ENCODE measurements at places on chromosomes 3 and 15. TPM values are rescaled to one million over a fixed set of nuclear protein-coding genes. Genes with fewer than 3 reads are reported as not detected.
A peak's percentile ranks its signal among the peaks of the same experiment; 100 is the strongest.

The CATSPER2 gene
- 0.99 TPM for polyA plus RNA-seq

The RTP3 gene
- 1.8 TPM for polyA plus RNA-seq

The SENP8 gene
- polyA plus RNA-seq = 1.5 TPM

The PRR20G gene
- polyA plus RNA-seq = not detected

DNA sequence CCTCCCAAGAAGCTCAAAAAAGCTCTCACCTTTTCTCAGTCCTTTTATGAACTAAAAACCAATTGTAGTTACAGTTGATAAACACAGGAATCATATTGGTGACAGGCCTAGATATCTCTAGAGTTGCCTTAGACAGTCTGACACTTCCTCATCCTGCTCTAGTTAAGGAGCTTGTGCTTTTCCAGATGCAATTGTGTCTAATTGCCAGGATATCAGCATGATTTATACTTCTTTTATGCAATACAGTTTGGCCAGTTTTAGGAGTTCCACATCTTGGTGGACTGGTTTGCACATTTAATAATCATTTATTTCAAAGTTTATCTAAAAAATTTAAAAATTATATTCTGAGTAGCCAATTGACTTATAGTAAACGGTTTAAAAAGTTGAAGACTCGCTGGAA is 95.7 kb downstream of the DUT start:
- DNase-seq = no peak
- H3K4me1 ChIP-seq = no peaks in the 10 kb centered on the region
- peaks cover 4% of the 10 kb centered on the region for H3K36me3 ChIP-seq
- no peak overlapping the region for H3K27ac ChIP-seq
- H3K27me3 ChIP-seq = no peaks in the 10 kb centered on the region

DNA sequence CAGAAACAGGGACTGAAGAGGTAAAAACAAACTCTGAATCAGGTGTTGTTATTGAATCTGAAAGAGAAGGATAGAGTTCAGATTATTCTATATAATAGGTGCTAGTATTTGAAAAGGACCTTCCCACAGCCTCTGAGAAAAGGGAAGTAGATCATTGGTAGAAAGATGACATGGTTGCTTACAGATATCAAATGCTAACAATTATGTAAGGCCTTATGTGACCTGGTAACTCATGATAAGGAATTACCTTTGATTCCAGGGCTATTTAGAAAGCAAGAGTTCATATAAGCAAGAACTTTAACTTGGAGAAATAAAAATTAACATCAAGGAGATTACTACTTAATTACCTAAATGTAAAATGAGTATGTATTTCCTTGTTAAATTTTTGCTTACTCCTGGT is 7.6 kb downstream of the SLC27A2 start:
- no peak overlapping the region for H3K4me3 ChIP-seq
- H3K36me3 ChIP-seq = no peaks in the 10 kb centered on the region
- no peak for DNase-seq
- peaks cover 9% of the 10 kb centered on the region for H3K4me1 ChIP-seq
- no peaks in the 10 kb centered on the region for H3K27me3 ChIP-seq
- H3K27ac ChIP-seq = no peak overlapping the region

- no peaks in the 10 kb centered on the region for H3K4me1 ChIP-seq
- DNase-seq = no peak
- no peak overlapping the region for H3K27ac ChIP-seq
- H3K27me3 ChIP-seq = no peaks in the 10 kb centered on the region
- H3K36me3 ChIP-seq = no peaks in the 10 kb centered on the region
- no peak overlapping the region for H3K4me3 ChIP-seq
Observed at GRCh38 chr3:182644790-182645433, 148.4 kb upstream of the ATP11B start.

DNA sequence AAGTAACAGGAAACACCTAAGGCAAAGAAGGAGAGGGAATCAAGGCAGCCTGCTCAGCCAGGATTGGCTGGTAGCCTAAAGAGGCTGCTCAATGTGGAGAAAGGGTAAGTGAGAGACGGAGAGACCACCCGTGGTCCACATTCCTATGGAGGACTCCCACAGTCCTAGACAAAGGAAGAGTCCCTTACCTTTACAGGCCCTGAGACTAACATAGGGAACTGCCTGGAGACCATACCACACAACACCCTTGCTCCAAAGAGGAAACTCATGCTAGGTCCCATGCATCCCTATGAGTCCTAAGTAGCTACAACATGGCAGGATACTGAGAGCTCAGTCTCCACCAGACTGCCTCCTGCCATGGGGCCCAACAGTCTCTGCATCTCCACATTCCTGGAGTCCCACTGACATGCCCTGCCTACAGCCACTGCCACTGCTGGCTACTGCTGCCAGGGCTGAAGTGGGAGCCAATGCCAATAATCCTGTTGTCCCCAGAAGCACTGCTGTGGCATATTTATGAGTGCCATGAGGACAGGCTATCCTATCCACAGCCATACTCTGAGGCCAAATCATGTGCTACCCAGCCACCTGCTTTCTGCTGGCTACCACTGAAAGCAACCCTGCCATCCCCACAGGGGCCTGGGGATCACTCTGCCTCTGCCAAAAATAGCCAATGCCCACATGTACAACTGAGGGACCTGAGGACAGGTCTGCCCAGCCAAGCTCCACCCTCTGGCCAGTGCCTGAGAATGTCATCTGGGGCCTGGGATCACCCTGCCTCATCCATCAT is 45.0 kb downstream of the COPS2 start:
- no peaks in the 10 kb centered on the region for H3K36me3 ChIP-seq
- DNase-seq = no peak
- no peak overlapping the region for H3K4me3 ChIP-seq

DNA sequence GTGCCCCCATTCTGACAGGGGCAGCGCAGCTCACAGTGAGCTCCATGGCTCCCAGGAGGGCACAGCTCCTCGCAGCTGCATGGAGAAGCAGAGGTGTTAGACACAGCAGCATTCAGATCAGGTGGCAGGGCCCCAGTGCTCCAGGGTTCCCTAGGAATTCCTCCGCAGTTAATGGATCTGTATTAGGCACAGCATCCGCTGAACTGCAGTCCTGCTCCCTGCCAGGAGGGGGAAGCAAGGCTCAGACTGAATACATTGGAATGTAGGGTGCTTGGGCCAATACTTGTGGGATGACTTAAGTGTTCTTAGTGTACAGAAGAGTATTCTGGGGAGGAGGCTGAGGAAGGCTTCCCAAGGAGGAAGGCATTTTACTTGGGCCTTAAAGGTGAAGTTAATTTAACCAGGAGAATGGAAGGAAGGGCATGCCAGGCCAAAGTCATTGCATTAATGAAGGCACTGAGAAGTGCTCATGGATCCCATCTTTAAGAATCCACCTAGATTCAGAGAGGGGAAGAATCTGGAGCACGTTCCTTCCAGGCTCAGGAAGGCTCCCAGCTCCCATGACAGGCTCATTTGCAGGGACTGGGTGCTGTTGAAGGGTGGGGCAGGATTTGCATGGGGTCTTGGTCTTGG is 111.6 kb downstream of the RAB11A start:
- H3K27ac ChIP-seq = no peak overlapping the region
- H3K4me3 ChIP-seq = no peak overlapping the region
- peaks cover 27% of the 10 kb centered on the region for H3K27me3 ChIP-seq
- no peaks in the 10 kb centered on the region for H3K36me3 ChIP-seq
- peak; percentile 81 for DNase-seq
- no peaks in the 10 kb centered on the region for H3K4me1 ChIP-seq

DNA sequence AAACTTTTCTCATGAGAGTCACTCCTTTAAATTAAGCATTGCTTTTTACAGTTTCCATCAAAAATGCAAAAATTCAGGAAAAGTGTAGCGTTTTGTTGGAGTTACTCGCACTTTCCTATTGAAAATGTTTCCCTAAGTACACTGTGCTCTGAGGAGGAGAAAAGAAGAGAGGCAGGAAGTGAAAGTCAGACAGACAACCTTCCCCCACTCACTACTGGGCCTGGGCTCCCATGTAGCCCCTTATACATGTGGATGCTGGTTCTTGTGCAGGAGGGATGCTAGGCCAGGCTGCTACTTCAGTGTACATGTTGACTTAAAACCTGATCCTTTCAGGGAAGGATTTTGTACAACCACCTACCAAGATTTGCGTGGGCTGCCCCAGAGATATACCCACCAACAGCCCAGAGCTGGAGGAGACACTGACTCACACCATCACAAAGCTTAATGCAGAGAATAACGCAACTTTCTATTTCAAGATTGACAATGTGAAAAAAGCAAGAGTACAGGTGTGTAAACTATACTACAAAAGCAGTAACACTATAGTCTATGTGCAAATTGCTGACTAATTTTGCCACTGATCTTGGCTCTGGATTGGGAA is 15.1 kb downstream of the KNG1 start:
- H3K4me1 ChIP-seq = no peaks in the 10 kb centered on the region
- no peak overlapping the region for H3K4me3 ChIP-seq
- no peak for DNase-seq
- no peaks in the 10 kb centered on the region for H3K36me3 ChIP-seq

DNA sequence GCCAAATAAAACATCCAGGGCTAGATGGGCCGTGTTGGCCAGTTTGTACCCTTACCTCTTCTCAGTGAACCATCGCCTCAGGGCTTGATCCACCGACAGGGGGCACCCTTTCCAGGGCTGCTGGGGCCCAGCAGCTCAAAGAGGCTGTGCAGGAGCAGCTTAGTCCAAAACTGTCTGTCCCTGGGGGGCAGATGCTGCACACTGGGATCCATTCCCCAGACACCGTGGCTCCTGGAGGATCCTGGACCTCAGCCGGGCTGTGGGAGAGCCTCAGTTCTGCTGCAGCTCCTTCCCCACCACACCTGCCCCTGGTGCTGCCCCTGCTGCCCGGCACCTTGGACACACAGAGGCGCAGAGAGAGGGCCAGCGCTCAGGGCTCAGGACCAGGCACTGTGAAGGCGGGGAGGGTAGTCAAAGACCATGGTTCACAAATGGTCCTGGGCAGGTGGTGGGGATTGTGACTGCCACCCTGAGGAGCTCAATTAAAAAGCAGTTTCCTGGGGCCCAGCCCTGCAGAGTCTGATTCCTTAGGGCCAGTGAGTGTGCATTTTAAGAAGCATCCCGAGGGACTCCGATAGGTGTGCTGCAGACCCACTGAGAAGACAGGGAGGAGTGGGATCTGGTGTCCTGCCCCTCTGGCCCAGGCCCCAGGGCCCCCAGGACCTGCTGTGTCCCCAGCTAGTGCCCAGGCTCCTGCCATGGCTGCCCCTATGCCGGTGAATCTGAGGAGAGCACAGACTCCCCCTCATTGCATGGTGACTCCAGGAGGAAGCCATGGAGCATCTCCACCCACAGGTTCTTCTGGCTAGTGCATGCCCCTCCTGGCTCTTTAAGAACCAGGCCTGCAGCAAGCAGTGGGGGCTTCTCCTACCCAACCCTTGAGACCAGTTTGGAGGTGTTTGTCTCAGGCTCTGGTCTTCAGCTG is 86.5 kb upstream of the PRR20G start:
- H3K4me1 ChIP-seq = no peaks in the 10 kb centered on the region
- DNase-seq = no peak
- H3K27ac ChIP-seq = no peak overlapping the region
- no peaks in the 10 kb centered on the region for H3K36me3 ChIP-seq
- H3K4me3 ChIP-seq = no peak overlapping the region

GRCh38 chr3:31164381-31164780 is 269.9 kb upstream of the GADL1 start:
- H3K36me3 ChIP-seq = no peaks in the 10 kb centered on the region
- no peak for DNase-seq
- H3K27ac ChIP-seq = no peak overlapping the region
- H3K27me3 ChIP-seq = no peaks in the 10 kb centered on the region

Measured in hepatocyte (in vitro differentiated cells).